Stimulated activated effector memory CD8-positive, alpha-beta T cell treated with anti-CD3 and anti-CD28 coated beads, Interleukin-12 subunit alpha, Interleukin-12 subunit beta, amount 100 ng/mL, for 72 hours (primary cell): ENCODE measurements at places on chromosomes 5 and 9.

- DNase-seq = no peak
Measured at GRCh38 chr9:126809068-126809467, 4.2 kb downstream of the ZBTB43 start.

GRCh38 chr5:156052656-156053055 lies 274.3 kb upstream of the SGCD start:
- no peak for DNase-seq

- DNase-seq = no peak
Measured at GRCh38 chr5:173675287-173675996, 59.0 kb upstream of the BOD1 start.

GRCh38 chr9:88259001-88259400 lies 120.7 kb upstream of the SPATA31C2 start:
- no peak for DNase-seq

- no peak for DNase-seq
Measured at GRCh38 chr5:77066823-77067442, 20.2 kb downstream of the ZBED3 start.

DNA sequence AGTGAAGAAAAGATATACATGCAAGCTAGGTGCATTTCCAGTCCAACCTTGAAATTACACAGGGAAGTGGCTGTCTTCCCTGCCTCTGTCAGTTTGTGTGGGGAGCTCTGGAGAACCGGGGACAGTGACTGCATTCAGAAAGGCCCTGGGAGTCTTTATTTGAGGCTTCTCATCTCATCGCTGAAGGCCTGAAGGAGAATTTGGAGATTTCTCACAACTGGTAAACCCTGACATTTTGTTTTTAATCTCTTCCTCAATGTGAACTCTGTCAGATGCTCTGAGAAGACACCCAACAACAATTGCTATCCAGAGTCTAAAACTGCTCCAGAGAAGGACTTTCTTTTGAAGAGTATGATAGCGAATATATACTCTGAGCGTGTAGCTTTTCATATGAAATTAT lies 33.0 kb downstream of the MACIR start:
- no peak for DNase-seq

DNA sequence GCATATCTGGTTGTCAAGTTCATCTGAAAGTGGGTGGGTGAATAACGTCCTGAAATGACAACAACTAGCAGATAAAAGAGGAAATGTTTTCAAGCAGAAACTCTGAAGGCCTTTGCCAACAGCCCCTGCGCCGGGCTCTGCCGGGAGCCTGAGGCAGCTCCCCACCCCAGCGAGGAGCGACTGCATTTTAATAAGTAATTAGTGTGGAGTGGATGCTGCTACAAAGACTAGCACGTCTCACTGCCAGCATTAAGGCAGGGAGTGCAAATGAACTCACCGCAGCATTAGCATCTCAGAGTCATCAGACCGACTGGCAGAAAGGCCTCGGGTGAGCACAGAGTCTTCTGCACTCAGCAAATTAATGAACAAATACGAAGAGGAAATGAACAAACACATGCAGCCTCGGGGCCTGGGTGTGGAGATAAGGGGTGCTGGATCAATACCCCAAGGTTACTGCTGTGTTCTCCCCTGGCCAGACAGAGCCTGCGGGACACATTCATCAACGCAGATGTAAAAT lies 63.8 kb downstream of the VAV2 start:
- no peak for DNase-seq

- no peak for DNase-seq
Measured at GRCh38 chr9:14351221-14351836, 37.4 kb upstream of the NFIB start.

- no peak for DNase-seq
Measured at GRCh38 chr9:129640086-129640870, 1.7 kb downstream of the ASB6 start.

DNA sequence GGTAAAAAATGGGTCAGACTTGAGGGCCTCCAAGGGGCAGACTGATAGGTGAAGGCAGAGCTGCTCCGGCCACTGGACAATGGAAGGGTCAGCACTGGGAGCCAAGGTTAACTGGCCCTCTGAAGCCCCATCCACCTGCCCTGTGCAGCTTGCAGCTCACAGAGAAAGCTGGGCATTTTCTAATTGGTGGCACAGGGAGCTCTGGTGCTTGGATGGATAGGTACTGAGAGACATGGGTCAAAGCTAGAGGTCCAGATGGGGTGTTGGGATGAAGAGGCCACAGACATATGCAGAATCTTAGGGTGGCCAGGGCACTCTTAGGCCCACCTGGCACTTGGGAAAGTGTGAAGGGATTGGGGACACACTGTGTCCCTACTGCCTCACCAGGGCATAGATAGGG lies 29.5 kb upstream of the SARDH start:
- DNase-seq = no peak

DNA sequence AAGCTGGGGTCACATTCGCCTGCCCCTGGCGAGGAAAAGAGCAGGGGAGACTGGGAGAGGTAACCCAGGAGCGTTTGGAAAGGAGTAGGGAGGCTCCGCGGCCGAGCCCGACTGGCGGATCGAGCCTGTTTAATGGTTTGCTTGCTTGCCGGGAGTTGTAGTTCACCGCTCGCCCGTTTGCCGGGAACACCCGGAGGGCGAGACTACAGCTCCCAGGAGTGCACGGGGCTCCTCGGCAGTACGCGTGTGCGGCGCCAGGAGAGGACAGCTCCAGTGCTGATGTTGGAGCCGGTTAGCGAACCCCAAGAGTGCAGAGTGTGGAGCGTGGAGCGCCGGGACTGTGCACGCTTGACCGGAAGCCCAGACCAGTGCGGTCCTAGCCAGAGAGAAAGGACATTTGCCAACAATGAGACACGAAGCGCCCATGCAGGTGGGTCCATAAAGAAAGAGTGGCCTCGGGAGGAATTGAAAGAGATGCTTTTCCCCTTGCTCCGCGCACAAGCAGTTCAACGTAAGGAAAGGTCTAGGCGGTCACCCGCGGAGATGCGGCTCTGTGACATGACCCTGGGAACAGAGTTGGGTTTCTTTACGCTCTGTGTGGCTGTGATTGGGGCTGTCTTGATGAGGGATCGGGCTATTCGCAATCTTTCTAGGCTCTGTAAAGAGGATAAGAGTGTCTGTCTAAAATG lies at the start of gene RAB3C:
TSS of gene RAB3C (plus strand) at position 273 of the 689 bp plus-strand sequence. CDS start at position 407, 134 bp downstream.
- DNase-seq = no peak

- no peak for DNase-seq
Measured at GRCh38 chr9:88017096-88017495, 42.8 kb upstream of the CDK20 start.

DNA sequence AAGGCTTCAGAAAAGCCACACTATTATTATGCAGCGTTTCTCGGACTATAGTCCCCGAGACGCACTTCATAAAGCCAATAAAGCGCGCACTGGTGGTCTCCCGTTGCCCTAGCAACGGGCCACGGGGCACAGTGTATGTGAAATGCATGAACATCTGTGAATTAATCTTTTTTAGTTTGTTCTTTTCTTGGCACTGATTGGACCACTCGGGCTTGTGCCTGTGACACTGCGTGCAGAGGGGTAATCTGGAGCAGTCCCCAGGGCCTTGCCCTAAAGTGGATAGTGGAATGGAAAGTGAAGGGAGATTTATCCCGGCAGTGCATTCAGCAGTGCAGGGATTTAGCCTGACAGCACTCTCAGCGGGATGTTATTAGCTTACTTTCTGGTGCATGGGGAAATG lies 92.1 kb downstream of the TLE4 start:
- no peak for DNase-seq

DNA sequence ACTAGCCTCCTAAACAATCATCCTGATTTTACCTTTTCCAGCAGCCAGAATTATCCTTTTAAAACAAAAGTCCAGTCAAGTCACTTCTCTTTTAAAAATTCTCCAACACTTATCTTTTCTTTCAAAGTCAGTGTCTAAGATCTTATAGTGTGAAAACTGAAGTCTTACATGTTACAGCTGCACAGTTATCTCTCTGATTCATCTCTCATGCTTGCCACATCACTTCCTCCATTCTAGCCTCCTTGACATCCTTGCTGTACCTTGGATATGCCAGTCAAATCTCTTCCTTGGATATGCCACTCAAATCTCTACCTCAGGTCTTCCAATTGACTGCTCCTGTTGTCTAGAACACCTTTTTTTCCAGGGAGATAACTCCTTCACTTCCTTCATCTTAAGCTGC lies 361.7 kb upstream of the FTMT start:
- DNase-seq = no peak

GRCh38 chr5:57172466-57173318 lies 1.2 kb upstream of the GPBP1 start:
- no peak for DNase-seq

DNA sequence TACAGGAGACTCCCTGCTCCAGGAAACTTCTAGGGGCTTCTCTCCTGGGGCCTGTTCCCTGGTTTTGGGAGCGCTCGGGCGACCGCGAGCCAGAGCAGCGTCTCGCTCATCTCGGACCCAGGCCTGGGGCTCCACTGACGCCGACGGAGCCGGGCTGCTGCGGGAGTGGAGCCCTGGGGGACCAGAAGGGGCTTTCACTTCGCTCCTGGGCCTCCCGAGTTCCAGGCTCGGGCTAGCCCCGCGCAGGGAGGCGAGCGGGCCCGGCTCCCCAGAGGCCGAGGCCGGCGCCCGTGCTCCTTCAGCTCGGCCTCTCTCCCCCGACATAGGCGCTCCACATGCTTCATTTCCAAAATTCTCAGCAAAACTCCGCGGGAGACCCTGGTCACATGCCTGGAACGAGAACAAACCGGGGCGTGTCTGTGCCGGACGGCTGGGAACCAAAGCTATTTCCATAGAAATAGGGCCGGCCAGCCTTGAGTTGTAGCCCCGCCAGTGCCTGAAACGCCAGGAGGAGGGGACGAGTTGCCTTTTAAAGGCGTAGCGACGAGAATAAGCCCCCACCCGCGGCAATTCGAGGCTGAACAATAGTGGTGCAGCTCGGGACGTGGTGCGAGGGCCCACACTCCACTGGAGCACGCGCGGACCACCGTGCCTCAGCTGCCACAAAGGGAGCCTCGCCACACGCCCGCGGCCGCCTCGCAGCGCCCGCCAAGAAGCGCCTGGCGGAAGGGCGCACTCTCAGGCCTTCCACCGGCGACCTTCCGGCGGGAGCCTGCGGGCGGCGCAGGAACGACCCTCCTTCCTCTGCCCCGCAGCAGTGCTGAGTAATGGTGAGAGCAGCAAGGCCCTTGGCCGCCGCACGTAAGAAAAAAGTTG lies 1.1 kb upstream of the G3BP1 start:
- DNase-seq = no peak

- no peak for DNase-seq
Measured at GRCh38 chr5:19175776-19176570, 812.0 kb downstream of the CDH18 start.

DNA sequence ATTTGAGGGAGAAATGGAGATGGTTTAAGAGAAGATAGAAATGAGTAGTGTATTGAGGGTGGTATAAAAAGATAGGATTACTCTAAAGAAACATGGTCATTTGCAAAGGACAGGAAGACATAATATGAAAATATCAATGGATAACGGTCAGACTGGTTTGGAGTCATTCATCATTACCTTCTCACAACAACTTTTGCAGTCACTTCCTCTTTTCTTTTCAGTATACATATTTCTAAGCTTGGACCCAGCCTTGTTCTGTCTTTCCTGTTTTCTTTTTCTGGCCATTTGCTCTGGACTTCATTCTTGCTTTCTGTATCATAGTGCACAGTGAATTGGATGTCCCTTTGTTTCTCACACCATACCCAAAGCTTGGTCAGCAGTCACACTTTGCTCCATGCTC lies 966.5 kb upstream of the TYRP1 start:
- DNase-seq = no peak

- no peak for DNase-seq
Measured at GRCh38 chr5:132053483-132053882, 7.0 kb upstream of the IL3 start.

- DNase-seq = no peak
Measured at GRCh38 chr9:133717113-133718031, 20.8 kb downstream of the SARDH start.

GRCh38 chr9:105435453-105435852 lies 12.4 kb upstream of the FSD1L start:
- DNase-seq = no peak

DNA sequence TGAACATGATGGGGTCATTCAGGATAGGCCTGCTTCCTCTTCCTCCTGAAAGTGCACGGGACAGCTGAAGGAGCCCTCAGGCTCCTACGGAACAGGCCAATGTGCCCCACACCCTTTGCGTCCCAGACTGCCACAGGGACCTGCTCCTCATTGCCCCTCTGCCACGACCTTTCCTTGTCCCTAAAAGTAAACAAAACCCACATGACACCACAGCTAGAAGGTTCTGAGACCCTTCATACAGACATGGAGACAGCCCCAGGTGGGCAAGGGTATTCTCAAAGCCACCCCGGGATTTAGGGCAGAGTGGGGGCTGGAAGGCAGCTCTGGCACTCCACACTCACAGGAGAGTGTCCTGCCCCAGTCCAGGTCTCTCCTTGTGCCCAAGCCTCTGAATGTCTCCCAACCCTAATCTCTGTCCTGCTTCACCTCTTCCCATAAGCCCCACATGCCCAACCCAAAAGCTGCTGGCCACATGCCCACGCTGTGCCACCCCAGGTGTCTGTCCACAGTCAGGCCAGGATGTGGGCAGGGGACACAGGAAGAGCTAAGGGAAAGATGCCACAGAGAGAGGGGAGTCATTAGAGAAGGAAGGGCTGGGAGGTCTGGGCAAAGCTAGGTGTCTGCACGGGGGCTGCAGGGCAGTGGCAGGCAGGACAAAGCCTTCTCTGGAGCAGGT lies 800 bp downstream of the AMBP start:
- DNase-seq = no peak

DNA sequence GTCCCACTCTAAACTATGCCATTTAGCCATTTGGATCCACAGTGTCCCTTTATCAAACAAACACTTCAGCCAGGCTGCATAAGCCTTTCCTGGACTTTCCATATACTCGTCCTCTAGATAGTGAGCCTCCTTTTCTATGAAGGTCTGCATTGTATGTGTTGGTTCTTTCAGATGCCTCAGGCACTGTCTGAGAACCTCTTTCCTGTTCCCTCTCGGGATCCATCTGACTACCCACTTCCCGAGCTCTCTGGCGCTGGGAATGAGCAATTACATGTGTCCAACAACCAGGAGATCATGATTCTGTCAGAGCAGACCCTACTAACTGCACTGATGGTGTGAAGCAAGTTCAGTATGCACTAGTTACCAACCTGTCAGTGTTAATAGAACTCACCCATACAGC lies 14.2 kb downstream of the SMC2 start:
- DNase-seq = no peak

GRCh38 chr5:71932655-71933338 lies 174.5 kb upstream of the MAP1B start:
- no peak for DNase-seq

DNA sequence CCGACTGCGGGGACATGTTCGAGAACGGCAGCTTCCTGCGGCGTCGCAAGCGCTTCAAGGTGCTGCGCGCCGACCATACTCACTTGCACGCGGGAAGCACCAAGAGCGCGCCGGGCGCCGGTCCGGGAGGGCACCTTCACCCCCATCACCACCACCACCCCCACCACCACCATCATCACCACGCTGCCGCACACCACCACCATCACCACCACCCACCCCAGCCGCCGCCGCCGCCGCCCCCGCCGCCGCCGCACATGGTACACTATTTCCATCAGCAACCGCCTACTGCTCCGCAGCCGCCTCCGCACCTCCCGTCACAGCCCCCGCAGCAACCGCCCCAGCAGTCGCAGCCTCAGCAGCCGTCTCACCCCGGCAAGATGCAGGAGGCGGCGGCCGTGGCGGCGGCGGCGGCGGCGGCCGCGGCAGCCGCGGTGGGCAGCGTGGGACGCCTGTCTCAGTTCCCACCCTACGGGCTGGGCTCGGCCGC lies 514 bp downstream of the FOXB2 start:
- no peak for DNase-seq
